Mesothelial cell of epicardium (in vitro differentiated cells): ENCODE measurements at places on chromosomes 1 and 21. TPM values are rescaled to one million over a fixed set of nuclear protein-coding genes. Genes with fewer than 3 reads are reported as not detected.

Gene DMRTA2
- 0.07 TPM in 1 of 3 replicates, not detected in the others for total RNA-seq

Gene BCAN
- total RNA-seq, result 0.54 to 0.85 TPM (median 0.78 TPM) in 3 replicates

Gene PPIAL4G
- total RNA-seq, result 0.13 TPM in 1 of 3 replicates, not detected in the others

Gene KRTAP7-1
- not detected in 3 replicates for total RNA-seq

Gene C1orf53
- 3.8 to 4.6 TPM (median 4.3 TPM) in 3 replicates for total RNA-seq

- DNase-seq, result no peak
These were observed 11.5 kb downstream of the BCAR3 start for GRCh38 chr1:93670141-93670540.

GRCh38 chr1:115771847-115772457 is 3.4 kb upstream of the CASQ2 start:
- DNase-seq, result no peak

DNA sequence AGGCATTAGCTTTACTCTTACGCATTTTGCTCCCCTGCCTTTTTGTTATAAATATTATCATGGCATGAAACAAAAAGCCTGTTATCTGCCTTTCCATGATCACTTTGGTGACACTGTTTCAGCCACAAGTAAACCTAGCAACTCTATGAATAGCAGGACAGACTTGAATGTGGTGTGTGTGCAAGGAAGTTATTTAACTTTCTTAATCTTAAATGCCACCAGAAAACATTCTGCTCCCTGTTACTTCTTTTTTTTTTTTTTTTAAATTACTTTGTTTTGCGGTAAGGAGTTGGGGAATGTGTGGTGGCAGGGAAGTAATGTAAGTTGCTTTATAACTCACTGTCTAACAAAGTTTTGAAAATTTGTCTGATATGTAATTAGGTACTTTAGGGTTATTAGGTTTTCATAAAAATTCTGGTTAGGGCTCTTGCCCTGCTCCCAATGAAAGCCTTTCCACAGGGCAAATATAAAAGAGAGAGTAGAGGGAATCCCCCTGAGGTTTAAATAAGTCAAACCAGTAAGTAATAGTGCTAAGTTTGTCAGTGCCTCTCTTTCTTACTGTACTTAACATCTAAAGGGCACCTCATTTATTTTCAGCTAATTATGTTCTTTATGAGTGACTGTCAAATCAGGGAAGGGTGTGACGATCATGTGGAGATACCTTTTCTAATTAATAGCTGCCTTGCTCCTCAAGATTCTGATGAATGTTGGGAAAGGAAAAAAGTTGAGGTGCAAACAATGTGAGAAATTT is 39.5 kb downstream of the RASAL2 start:
- no peak for DNase-seq

- DNase-seq, result no peak
These were observed 254.1 kb upstream of the IRF2BP2 start for GRCh38 chr1:234864116-234864515.

DNA sequence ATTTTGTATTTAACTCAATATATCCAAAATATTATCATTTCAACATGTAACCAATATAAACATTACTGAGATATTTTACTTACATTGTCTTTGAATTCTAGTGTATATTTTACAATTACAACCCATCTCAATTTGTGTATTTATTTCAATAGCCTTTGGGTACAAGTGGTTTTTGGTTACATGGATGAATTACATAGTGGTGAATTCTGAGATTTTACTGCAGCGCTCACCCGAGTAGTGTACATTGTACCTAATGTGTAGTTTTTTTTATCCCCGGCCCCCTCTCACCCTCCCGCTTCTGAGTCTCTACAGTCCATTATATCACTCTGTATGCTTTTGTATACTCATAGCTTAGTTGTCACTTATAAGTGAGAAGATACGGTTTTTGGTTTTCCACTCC is 117.0 kb upstream of the GALNT2 start:
- no peak for DNase-seq

DNA sequence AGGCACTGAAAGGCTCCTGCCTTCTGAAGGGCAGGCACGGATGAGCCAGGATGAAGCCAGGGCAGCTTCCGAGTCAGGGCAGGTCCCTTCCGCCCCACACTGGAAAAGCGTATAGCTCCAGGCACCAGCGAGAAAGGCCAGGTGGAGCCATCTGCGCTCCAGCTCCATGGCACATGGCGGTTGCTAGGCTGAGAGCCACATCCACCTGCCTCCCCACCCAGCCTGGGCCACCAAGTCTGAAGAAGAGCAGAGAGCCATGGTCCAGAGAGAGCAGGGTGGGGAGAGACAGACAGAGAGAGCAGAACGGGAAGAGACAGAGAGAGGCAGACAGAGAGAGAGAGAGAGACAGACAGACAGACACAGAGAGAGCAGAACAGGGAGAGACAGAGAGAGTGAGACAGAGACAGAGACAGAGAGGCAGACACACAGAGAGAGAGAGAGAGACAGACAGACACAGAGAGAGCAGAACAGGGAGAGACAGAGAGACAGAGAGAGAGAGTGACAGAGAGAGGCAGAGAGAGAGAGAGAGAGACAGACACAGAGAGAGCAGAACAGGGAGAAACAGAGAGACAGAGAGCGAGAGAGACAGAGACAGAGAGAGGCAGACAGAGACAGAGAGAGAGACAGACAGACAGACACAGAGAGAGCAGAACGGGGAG is 5.2 kb downstream of the FNDC10 start:
- no peak for DNase-seq

GRCh38 chr1:168396940-168397684 is 116.4 kb downstream of the TBX19 start:
- no peak for DNase-seq

- no peak for DNase-seq
These were observed 110.1 kb upstream of the RUNX3 start for GRCh38 chr1:25040122-25040685.

DNA sequence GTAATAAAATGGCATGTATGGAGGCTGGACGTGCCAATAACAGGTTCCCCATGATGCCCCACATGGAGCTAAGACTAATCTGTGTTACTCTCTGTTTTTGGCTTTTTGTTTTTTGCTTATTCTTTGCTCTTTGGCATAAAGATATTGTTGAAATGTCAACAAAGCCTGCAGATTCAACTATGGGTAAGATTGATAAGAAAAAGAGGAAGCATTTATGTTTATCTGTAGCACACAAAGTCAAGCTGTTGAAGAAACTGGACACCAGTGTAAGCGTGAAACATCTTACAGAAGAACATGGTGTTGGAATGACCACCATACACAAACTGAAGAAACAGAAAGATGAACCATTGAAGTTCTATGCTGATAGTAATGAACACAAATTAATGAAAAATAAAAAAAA is 402.7 kb downstream of the LTN1 start:
- DNase-seq, result no peak

DNA sequence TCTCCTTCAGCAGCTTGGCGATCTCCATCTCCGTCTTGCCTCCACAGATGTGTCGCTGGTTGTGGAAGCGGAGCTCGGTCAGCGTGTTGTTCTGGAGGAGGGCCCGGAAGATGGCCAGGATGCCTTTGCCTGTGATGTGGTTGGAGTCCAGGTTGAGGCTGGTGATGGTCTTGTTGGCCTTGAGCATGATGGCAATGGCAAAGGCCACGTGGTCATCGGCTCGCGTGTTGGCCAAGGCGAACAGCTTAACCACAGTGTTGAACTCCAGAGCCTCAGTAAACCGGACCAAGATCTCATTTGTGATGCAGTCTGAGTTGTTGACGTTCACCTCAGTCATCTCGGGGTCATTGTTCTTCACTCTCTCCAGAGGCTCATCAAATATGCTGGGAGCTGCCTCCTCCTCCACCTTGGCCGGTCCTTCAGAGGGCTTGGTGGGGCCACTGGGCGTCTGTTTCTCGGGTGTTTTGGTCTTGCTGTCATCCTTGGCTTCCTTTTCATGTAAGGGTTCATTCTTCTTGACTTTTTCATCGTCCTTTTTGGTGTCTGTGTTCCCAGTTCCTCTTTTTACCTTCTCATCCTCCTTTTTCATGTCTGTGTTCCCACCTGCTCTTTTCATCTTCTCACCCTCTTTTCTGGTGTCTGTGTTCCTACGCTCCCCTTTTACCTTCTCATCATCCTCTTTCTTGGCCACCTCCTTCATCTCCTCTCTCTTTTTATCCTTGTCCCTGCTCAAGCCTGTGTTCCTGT is 11.2 kb downstream of the SHISA4 start:
- no peak for DNase-seq

DNA sequence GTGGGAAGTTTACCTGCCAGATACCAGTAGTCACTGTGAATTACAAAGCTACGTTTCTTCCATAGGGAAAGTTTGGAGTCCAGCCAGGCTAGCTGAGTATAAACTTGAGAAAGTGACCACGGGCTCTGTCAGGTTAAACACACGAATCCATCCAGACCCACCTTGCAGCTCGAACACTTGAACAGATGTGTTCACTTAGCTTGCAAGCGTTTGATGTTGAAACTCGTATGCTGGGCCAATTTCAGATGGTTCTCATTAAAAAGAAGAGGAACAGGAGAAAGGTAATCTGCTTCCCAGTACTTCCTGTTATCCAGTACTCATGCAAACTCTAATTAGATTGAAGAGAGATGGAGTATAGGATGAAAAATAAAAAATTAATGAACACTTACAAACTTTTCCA is 636.4 kb downstream of the SMYD3 start:
- no peak for DNase-seq

- DNase-seq, result no peak
These were observed 8.3 kb downstream of the FAM229A start for GRCh38 chr1:32353886-32354570.
